Umbilical cord (tissue), 2 donors: ENCODE measurements at places on chromosomes 4 and X. TPM values are rescaled to one million over a fixed set of nuclear protein-coding genes. Genes with fewer than 3 reads are reported as not detected.

GPRIN3 gene
- 6.3 TPM for total RNA-seq

KIAA1210 gene
- total RNA-seq: 0.24 TPM

XPNPEP2 gene
- total RNA-seq: 0.24 TPM

KLB gene
- 1.4 TPM for total RNA-seq
